Stimulated activated CD4-positive, alpha-beta T cell treated with anti-CD3 and anti-CD28 coated beads, Interleukin-4, amount 100 ng/mL, for 48 hours (primary cell): ENCODE measurements at places on chromosomes 7 and 10.

DNA sequence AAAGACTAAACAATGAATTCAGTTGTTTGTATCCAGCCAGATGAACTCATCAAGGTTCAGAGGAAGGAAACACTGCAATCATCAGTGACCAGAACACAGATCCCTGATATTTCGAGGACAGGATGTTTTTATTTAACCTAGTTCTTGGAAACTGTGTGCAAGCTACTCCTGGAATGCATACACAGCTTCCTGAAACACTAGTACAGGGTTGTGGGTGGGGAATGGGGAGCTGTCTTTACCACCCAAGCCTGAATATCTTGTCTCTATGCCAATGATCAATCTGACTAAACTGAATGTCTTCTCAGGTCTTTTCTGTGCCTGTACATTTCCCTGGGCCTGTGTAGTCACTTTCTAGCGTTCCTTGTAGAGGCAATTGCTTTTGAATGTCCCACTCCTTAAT lies 374.6 kb downstream of the CALN1 start:
- DNase-seq, result no peak

- no peak for DNase-seq
Measured at GRCh38 chr10:89257581-89257980, 6.0 kb upstream of the LIPA start.

DNA sequence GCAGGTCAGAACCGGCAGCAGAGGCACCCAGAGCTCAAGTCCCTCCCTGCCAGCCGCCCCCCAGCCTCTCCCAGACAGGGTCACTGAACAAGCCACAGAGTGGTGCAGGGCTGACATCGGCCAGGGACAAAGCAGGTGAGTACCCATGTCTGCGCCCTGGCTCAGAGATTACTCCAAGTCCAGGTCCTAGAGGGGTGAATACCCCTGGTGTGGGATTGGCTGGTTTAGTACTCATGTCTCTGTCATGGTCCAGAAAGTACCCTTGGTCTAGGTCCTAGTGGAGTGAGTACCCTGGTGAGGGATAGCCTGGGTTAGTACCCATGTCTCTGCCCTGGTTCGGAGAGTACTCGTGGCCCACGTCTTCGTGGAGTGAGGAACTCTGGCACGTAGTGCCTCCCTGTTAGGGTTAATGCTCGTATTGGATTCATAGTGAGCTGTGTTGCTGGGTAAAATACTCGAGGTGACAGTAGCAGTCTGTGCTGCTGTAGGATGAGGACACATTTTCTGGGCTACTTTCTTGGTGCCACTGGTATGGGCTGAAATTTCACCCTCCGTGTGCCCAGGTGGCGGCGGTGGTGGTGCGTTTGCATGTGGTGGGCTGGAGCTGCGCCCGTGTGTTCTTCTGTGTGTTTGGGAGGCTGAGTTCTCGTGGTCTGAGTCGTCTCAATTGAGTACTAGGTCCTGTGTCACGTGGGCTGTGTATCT lies 25.5 kb upstream of the KNDC1 start:
- DNase-seq, result no peak

DNA sequence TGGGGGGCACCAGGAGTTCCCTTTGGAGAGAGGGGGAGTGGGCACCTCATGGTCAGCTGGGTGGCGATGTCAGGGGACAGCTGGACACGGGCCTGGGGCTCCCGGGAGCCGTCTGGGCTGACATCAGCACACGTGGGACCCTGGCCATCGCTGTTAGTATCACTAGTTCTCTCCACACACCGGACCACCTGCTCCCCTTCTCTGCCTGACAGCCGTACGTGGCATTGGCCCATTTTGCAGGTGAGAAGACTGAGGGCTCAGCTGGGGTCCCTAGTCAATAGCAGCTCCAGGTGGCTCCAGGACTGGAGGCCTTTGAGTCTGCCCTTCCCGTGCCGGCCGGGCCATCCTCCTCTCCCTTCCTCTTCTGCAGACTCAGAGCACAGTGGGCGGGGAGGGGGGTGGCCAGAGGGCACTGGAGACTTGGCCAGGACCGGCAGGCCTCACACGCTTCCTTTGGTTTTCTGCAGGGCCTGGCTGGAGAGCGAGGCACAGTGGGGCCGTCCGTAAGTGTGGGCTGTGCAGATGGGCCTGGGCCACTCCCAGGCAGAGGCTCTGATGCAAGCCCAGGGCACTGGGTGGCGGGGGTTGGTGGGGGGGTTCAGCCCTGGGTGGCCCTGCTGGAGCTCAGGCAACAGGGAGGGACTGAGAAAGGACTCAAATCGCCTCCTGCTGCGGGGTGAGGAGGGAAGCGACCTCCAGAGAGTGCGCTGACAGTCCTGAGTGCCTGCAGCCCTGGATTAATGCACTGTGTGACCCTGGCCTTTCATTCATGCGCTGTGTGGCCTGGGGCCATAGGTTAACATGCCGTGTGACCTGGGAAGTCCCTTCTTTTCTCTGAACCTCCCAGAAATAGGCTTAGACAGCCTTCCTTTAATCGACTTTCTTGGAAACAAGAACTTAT lies 78.2 kb downstream of the MYL10 start:
- DNase-seq, result no peak

DNA sequence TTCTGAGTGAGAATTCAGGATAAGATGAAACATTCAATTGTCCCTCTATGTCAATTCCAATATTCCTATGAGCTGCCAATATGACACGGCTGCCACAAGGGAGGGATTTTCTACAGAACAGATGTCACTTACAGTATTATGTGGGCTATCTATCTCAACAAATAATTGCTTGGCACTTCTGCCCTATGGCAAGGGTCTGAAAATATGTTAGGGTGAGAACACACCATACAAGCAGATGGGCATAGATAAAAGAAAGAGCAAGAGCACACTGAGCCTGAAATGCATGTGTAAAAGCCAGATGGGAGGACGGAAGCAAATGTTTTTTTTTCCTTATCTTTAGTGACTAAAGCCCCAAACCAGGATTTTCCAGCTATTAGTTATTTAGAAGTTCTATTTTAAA lies 70.1 kb upstream of the TFEC start:
- no peak for DNase-seq
